Foreskin fibroblast (primary cell): ENCODE measurements at places on chromosomes 11 and 22.
A peak's percentile ranks its signal among the peaks of the same experiment; 100 is the strongest.

DNA sequence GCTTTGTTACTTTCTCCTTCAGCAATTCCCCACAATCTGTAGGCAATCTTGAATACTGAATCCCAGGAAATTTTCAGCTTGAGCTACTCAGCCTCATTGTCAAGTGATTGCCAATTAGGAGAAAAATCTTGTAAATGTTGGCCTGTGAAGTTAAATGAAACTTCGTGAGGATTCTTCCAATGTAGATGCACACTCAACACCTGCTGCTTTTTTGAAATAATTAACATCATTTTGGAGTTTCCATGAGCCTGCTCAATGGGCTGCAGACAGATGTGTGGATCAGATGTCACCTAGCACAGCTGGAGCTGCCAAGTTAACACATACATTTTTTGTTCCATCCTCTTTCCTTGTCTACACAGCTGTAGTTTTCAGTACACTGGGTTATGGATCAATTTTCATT lies 645.6 kb upstream of the LUZP2 start:
- DNase-seq: no peak

GRCh38 chr11:68841718-68842426 lies at the start of gene CPT1A:
TSS of gene CPT1A (minus strand) at chr11:68841916. CDS start at chr11:68815474, 26,442 bp downstream.
- DNase-seq: peak; percentile 74

GRCh38 chr11:116420030-116420429 lies 352.8 kb downstream of the BUD13 start:
- DNase-seq: no peak

GRCh38 chr11:103744496-103745153 lies 291.8 kb upstream of the DDI1 start:
- no peak for DNase-seq

- no peak for DNase-seq
Measured at GRCh38 chr11:130480711-130481140, 32.3 kb downstream of the ADAMTS15 start.

DNA sequence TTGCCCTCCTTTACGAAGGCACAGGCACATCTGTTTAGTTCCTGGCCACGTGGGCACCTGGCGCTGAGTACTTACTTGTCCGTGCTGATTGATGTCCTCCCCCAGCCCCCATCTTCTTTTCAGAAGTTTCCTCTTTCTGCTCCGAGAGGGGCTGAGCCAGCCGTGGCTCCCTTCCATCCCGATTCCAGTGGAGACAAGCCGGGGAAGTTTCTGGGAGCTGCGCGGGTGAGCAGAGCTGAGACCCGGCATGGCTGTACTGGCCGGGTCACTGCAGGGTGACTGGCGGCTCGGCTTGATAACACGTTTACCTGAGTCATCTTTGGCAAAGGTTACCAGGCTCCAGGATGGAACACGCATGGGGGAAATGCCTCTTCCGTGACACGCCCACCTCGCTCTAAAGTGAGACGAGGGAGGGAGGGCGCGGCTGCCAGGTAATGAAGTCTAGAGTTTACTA lies 45.4 kb upstream of the ATXN10 start:
- no peak for DNase-seq

GRCh38 chr11:77525455-77526091 lies 51.7 kb upstream of the PAK1 start:
- no peak for DNase-seq

DNA sequence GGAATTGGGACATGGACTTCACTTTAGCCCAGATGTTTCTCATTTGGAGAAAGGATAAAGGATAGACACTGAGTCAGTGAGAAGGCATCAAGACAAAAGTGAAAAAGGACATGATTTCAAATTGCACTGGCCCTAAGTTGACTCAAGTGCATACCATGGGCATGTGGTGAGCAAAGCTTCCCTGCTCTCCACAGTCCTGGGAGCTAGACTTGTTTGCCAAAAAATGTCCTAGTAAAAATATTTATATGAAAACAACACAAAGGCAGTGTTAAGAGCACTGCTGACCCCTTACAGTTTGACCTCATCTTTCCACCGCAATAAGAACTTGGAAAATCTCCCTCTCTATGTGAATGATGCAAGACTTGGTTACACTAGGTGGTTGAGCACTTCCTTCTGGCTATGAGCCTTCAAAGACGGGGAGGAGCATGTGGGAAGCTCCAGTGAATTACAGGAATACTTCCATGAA lies 46.5 kb upstream of the FIBIN start:
- DNase-seq: peak; percentile 99

GRCh38 chr11:64534950-64535349 lies 56.1 kb upstream of the SLC22A12 start:
- DNase-seq: no peak

DNA sequence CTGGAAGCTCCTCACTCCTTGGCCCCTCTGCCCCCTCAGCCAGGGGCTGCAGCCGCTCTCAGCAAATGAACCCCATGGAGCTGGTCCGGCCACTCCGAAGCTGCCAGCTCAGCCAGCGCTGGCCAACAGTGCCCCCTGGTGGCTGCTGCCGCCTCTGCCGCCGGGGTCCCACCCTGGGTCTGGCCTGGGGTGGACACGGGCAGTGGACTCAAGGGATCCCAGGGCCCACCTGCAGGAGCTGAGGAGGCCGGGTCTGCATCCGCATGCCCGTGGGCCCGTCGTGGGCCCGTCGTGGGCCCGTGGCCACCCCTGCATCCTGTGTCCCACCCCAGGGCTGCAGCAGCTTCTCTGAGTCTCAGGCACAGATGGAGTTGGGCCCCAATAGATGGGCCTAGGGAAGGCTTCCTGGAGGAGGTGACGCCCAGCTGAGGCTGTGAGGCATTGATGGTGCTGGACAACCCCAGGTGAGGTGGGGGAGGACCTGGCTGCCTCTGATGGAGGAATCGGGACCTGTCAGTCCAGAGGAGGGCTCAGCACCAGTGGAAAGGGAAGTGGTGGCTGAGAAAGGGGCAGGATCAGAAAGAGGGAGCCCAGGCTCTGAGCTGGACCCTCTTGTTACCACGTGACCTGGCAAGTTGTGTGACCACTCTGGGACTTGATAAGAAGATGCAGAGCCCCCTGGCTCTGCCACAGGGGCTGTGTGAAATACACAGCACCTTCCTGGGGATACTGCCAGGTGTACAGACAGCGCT lies 522.3 kb downstream of the BRD1 start:
- no peak for DNase-seq

- DNase-seq: no peak
Measured at GRCh38 chr11:14262271-14262846, 96.6 kb downstream of the RRAS2 start.

- DNase-seq: no peak
Measured at GRCh38 chr11:31882951-31883392, 71.8 kb upstream of the PAX6 start.

GRCh38 chr11:67820081-67820480 lies 145.7 kb upstream of the ALDH3B2 start:
- no peak for DNase-seq

- no peak for DNase-seq
Measured at GRCh38 chr11:117176186-117176585, 2.4 kb upstream of the SIDT2 start.

DNA sequence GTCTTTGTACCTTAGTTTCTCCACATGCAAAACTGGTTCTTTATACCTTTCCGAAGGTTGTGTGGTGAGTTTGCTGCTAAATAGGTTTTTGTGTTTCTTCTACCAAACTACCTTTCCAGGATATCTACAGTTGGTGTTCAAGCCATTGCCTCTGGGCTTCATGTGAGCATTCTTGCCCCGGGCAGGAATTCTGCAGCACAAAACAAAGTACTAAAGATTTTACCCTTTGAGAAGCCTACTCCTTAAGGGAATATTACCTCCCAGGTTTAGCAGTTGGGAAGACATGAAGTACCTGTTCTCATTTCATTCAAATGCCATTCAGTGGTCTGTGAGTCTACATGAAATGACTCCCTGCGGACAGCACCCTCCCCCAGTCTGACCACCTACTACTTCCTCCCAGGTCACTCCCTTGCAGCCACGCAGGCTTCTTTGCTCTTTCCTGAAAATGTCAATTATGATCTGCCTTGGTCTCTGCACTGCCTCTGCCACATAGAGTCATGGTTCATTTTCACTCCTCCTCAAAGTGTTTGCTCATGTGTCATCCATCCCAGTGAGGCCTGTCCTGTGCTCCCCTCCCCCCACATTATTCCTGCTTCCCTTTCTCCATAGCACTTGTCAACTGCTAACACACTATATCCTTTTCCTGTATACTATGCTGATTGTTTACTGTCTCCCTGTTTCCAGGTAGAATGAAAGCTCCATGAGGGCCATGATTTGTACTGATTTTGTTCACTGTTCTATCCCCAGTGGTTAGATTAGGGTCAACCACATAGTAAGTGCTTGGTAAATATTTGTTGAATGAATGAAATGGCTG lies 36.9 kb downstream of the PACS1 start:
- no peak for DNase-seq

- no peak for DNase-seq
Measured at GRCh38 chr22:35549328-35549727, 8.7 kb downstream of the RASD2 start.

- peak; percentile 92 for DNase-seq
Measured at GRCh38 chr11:59680287-59681154, 11.7 kb upstream of the PATL1 start.

DNA sequence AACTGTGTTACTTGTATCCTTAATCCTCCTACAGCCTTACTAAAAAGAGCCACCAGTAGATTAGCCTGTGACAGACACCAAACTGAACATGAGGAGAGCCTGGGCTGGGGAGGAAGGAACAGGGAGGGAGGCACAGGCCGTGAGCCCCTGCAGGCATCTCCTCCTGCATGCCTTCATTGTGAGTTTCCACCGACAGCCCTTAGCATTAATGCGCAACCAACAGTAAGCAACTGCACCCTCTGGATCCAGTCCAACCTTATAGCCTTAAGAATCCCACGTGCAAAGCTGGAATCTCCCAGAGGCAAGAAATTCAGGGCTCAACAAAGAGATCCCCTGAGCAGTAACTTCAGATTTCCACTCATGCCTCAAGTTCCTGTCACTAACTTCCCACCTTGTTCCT lies 84.6 kb downstream of the ETS1 start:
- peak; percentile 92 for DNase-seq

DNA sequence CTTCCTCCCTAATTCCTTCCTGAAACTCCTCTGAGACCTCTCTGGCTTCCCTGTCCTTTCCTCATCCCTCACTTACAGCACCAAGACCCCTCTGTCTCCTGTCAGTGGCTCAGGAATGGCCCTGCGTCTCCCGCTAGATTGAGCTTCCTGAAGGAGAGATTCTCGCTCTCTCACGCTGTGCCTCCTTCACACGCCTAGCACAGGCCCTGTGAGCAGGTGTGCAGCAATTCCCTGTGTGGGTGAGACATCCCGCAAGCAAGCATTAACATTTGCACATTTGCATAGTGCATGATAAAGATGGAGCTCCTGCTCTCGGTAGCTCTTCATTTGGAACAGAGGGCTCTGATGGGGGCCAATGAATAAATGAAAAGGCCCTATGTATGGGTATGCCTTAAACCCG lies 159.8 kb downstream of the ADAMTS15 start:
- no peak for DNase-seq

DNA sequence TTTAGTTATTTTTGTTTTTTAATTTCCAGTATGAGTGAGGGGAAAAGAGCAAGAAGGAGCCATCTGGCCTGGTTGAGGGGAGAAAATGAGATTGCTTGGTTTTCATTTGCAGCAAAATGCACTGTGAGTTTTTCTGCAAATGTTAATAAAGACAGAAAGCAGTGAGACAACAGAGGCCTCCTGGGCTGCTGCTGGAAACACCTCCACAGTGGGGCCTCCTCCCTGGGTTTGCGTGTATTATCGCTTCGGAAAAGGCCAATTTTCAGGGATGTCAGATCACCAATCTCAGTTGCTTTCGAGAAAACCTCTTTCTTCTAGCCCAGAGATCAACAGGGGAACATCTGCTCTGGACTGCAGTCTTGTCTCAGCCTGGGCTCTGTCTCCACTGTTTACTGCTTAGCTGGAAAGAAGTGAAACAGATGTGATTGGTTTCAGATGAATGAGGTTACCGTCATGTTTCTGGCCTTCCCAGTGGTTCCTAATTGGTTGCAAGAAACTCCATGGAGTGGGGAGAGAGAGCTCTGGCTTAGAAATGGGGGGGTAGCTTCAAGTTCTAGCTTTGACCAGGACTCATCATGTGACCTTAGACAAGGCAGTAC lies 17.3 kb downstream of the TSPAN18 start:
- peak; percentile 39 for DNase-seq

DNA sequence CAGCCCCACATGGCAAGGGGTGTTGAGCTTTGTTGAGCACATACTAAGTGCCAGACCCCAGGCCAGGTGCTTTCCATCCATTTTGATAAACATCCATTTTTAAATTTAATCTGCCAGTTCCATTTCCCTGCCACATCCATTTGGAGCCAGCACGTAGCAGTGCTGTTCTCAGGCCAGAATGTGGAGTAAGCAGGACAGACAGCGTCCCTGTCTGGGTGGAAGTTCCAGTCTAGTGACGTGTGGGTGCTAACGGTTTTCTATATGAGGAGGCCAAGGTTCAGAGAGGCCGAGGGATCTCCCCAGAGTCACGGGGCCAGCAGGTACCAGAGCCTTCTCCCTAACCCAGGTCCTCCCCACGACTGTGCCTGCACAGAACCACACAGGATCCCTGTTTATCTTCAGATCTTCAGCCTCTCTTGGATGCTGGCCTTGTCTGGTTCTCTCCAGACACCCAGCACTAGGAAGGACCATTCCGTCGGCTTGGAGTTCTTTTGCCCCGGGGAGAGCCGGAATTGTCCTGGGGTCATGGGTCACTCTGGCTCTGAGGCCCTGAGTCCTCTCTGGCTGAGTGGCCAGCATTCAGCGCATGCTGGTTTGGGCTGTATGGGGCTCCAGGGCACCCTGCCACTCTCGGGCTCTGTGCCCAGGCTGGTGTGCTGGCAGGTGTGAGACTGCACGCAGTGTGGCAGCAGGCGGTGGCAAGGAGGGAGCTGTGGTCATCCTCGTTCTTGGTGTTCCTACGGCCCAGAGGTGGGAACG lies 63.6 kb upstream of the PPARA start:
- no peak for DNase-seq

DNA sequence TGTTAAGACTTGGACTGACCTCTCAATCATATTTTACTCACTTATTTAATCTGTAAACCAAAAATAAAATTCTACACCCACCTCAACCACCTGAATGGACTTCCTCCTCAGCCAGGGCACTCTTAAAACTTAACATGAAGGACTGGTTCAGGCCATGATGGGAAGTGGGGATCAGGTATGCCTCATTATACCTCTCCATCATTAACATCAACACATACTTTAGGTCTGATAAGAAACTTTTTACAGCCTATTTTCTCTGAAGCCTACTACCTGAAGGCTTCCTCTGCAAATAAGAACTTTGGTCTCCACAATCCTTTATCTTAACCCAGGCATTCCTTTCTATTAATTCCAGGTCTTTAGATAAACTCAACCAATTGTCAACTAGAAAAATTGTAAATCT lies 390.0 kb downstream of the AASDHPPT start:
- no peak for DNase-seq

DNA sequence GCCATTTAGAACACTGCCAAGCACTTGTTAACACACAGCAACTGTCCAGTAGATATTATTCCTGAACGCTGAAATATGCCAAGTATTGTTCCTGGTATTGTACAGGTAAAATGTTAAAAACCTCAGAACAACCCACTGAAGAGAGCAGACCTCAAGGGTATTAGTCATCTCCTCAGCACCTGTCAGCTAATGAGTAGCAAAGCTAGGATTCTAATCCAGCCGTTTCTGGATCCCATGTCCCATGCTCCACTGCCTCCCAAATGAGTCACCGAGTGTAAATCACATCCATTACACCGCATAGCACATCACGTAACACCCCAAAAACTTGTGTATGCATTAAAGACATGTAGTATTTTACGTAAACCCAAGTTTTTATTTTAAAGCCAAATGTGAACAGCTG lies 705.4 kb upstream of the TENM4 start:
- DNase-seq: no peak

GRCh38 chr11:14703731-14704130 lies 60.1 kb downstream of the PDE3B start:
- DNase-seq: no peak
